Activated naive CD4-positive, alpha-beta T cell treated with anti-CD3 and anti-CD28 coated beads, Interleukin-2, amount 10 ng/mL, durations not matched to agents 5 hours and 36 hours (primary cell): ENCODE measurements at places on chromosomes 7 and 10. TPM values are rescaled to one million over a fixed set of nuclear protein-coding genes. Genes with fewer than 3 reads are reported as not detected.

AGAP9 gene
- 5.0 TPM for total RNA-seq

RHOBTB1 gene
- not detected for total RNA-seq

PTPRN2 gene
- total RNA-seq = 2.3 TPM

ST8SIA6 gene
- 2.3 TPM for total RNA-seq

HOGA1 gene
- not detected for total RNA-seq

C1QL3 gene
- total RNA-seq = not detected

MSMB gene
- total RNA-seq = not detected

RBP3 gene
- not detected for total RNA-seq

ZRANB1 gene
- 11.0 TPM for total RNA-seq

ARHGAP22 gene
- total RNA-seq = not detected

GPNMB gene
- not detected for total RNA-seq

SPACDR gene
- total RNA-seq = 3.9 TPM

CLDN4 gene
- 0.22 TPM for total RNA-seq

ZNF438 gene
- 2.9 TPM for total RNA-seq

SLC26A3 gene
- not detected for total RNA-seq

SLC39A12 gene
- total RNA-seq = not detected

HKDC1 gene
- 9.6 TPM for total RNA-seq

CNTNAP2 gene
- not detected for total RNA-seq
